ENCODE measurements at places on chromosomes 3 and 15. TPM values are rescaled to one million over a fixed set of nuclear protein-coding genes. Genes with fewer than 3 reads are reported as not detected.

GRCh38 chr3:104596551-104596950 lies 770.2 kb upstream of the ALCAM start:
- peak; percentile 63 for DNase-seq

- DNase-seq: no peak
These were observed 140.4 kb downstream of the RORA start for GRCh38 chr15:61088675-61089074.

DNA sequence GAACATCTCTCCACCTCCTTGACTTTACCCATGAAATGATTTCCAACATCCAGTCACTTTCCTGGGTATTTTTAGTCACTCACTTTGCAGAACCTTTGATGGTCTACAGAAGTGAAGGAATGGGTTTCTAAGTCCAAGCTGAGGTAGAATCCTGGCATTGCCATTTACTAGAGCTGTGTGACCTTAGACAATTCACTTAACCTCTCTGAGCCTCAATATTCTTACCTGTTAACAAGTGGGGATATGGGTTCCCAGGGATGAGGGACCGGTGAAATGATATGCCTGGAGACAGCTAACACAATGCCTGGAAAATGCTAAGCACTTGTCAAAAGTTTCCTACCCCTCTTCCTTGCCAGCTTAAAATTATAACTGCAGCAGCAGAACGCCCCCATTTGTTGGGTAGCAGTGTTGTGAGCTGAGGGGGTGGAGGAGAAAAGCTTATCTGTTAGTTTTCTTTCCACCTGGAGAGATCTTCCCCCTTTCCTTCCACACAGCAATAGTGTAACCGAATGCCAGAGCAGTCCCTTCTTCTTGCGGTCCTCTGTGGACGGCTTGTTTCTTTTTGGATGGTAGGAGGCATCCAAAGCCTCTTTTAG lies 319.2 kb upstream of the LRRFIP2 start:
- DNase-seq: no peak

- DNase-seq: no peak
These were observed 36.3 kb upstream of the SH3BP5 start for GRCh38 chr3:15368561-15369135.

DNA sequence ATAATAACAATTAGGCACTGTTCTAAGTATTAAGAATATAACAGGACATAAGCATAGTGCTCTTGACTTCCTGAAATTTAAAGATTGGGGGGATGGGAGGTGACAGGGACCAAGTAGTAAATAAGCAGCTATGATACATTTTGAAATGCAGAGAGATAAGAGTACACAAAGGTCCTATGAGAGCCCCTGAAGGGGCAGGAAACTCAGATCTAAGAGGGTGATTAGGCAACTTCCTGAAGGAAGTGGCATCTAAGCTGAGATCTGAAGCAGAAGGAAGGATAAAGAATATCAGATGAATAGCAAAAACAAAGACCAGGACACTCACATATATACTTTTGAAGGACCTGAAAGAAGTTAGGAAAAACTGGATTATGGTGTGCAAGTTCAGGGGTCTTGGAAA lies 415.2 kb upstream of the FRG2C start:
- DNase-seq: no peak

DNA sequence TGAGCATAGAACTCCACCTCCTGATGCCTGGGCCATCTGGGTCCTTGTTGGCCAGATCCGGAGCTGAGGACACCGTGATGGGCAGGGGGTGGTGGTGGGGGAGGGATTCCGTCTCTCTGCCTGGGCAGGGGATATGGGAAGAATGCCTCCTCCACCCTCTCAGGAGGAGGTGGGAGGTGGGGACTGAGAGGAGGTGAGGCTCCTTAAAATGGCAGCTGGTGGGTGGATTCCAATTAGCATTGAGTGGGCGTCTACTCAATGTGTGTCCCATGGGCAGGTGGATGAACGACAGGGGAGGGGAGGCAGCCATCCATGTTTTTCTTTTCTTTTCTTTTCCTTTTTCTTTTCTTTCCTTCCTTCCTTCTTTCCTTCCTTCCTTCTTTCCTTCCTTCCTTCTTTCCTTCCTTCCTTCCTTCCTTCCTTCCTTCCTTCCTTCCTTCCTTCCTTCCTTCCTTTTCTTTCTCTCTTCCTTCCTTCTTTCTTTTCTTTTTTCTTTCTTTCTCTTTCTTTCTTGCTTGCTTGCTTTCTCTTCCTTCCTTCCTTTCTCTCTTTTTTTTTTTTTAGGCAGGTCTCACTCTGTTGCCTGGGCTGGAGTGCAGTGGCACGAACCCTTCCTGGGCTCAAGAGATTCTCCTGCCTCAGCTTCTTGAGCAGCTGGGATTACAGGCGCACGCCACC lies 5.0 kb downstream of the SLC28A1 start:
- no peak for DNase-seq

GRCh38 chr15:51803965-51804364 lies 25.5 kb upstream of the TMOD3 start:
- DNase-seq: no peak

- DNase-seq: no peak
These were observed 26.3 kb downstream of the SCN11A start for GRCh38 chr3:39025222-39025970.

- DNase-seq: no peak
These were observed 1.0 kb downstream of the C3orf80 start for GRCh38 chr3:160226026-160226907.

DNA sequence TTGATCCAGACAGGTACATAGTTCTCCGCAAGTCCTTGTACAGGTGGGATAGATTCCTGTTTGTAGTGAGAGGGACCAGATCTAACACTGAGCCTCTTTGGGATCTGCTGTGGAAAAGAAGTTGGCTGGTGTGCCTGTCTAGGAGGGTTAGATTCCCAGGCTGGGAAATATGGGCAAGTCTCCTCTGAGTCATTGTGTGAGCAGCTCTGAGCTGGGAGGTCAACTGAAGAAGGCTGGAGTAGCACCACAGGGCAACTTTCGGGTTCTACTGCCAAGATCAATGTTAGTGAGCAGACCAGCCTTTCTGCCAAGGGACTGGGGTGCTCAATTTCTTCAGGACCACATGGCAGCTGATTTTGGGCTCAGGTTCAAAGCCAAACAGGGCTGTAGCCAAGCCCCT lies 33.4 kb downstream of the CLDN1 start:
- DNase-seq: no peak

GRCh38 chr3:154131830-154132229 lies 10.6 kb downstream of the ARHGEF26 start:
- DNase-seq: no peak

DNA sequence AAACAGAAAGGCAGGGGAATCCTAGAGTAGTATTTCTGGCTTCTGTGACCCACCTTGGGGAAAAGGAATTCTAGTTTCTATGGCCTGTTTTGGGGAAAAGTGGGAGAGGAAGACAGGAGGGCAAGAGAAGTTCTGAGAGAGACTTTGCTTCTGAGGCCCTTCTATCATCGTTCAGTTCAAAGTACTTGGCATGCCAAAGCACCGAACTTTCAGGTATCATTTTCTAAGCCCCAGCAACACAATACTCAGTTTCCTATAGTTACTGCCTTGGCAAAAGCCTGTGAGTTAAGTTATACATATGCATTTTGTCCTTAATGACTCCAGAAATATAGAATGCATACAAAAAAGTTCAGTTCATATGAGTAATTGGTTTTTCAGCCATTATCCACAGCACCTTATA lies 74.1 kb upstream of the CHD2 start:
- DNase-seq: no peak

DNA sequence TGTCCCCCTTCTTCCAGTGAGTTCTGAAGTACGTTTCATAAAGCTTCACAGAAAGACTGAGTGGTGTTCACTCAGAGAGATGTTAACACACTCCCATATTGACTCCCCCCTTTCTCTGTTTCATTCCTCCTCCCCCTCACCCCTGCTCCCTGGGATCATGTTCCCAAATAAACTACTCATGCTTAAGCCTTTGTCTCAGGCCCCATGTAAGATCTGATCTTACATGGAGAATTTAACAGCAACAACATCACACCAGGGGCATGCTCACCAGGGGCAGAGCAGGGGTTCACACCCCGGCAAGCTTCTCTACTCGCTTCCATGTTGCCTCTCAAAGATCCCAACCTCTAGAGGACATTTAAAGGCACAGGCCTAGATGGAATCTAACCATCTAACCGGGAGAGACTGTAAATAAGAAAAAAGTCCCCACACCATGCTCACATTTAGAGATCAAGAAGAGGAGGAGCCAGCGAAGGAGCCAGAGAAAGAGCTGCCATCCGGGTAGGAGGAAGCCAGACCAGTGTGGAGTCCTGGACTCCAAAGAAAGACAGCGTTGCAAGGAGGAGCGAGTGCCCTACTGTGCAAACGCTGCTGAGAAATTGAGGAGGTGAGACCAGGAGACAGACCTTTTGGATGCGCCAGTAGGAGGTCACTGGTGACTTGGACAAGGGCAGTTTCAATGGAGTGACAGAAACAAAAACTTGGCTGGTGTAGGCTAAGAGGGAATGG lies 21.4 kb upstream of the SRP14 start:
- no peak for DNase-seq

DNA sequence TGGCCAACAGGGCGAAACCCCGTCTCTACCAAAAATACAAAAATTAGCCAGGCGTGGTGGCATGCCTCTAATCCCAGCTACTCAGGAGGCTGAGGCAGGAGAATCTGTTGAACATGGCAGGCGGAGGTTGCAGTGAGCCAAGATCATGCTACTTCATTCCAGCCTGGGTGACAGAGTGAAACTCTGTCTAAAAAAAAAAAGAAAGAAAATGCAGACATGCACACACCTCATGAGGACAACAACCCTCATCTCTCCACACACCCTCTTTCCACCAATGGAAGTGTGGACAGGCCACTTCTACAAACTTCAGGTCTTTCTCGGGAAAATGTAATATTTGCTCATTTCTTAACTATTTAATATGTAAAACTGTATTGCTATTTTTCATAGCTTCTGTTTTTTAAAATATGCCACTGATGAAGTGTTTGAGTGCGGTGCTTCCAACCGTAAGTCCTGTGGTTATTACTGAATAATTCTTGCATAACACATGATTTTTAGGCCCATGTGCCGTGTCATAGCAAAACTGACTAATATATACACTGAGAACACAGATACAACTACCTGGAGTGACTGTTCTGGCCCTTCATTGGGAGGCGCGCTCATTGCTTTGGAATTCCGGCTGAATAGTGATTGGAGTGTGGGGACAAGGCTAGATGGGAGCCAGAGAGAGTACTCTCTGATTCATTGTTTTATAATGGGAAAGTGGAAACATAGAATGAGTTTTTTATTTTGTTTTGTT lies 23.1 kb downstream of the LRRC31 start:
- DNase-seq: no peak

GRCh38 chr3:13768453-13768852 lies 111.4 kb downstream of the WNT7A start:
- DNase-seq: no peak

GRCh38 chr15:75640483-75641178 lies 607 bp upstream of the IMP3 start:
- DNase-seq: no peak

GRCh38 chr3:62621176-62621575 lies 247.8 kb upstream of the FEZF2 start:
- no peak for DNase-seq

DNA sequence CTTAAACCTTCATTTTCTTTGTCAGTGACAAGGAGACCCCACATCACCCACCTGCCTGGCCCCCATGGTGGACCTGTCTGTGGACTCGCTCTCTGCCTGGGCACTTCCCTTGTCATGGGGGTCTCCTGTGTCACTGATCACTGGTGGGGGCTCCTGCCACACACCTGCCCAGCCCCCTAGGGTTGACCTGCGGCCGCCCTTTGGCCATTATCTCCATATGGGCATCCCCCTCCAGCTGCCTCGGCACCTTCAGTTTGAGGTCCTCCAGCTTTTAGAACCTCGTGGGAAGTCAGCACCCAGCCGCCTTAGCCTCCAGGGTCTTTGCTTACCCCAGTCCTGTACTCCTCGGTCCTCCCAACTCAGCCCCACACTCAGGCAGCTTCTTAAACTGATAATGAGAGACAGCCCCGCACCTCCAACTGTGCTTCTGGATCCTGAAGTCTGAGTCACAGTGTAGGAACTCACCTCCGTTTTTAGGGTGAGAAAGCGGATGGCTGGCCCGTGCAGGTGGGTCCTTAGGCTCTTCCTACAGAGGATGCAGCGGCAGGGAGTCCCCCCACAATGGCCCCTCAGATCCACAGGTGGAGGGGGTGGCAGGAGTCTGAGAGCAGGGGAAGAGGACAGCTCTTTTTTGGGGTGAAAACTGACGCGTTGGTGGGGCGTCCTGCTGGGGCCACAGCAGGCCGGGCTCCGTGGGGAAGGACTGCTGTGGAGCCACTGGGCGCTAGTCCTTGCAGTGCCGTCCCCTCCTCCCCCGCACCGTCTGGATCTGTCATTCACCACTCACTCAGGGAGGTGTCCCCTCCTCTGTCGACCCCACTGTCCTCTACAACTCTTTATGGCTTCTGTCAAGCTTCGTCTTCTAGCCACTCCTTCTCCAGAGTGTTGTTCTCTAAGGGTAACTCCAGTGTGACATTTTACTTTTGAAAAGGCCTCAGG lies 8.7 kb upstream of the PRR23E start:
- DNase-seq: no peak

DNA sequence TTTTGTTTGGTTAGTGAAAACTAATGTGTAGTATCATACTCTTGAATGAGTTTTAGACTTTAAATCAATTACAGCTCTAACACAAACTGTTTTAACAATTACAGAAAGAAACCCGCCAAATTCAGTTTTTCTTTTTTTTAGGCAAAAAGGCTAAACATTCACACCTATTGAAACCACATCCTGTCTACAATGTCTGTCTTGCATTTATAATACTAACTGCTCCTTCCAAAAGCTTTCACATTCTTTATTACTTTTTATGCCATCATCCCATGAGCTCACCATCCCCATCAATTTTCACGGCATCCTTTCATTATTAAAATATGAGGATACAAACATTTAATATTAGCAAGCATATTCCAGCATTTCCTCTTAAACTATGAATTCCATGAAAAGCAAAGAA lies 593.3 kb downstream of the FOXP1 start:
- DNase-seq: no peak

- DNase-seq: no peak
These were observed 24.1 kb upstream of the NDUFB4 start for GRCh38 chr3:120572027-120572426.

GCHFR gene
- 329 TPM for total RNA-seq

PPP1R14D gene
- total RNA-seq: 2.5 TPM

CP gene
- not detected for total RNA-seq

C2CD4B gene
- total RNA-seq: 0.25 TPM

SUSD5 gene
- not detected for total RNA-seq

C3orf22 gene
- not detected for total RNA-seq

CHST14 gene
- 9.0 TPM for total RNA-seq

ITPKA gene
- 7.3 TPM for total RNA-seq

GRIP2 gene
- total RNA-seq: not detected

Data from HT-29 (cell line).